ENCODE measurements at places on chromosomes 5 and 9.

GRCh38 chr5:135964670-135965320 lies 10.0 kb upstream of the LECT2 start:
- no peak for DNase-seq

- DNase-seq, result no peak
These were observed 60.1 kb downstream of the AMBP start for GRCh38 chr9:114017741-114018715.

DNA sequence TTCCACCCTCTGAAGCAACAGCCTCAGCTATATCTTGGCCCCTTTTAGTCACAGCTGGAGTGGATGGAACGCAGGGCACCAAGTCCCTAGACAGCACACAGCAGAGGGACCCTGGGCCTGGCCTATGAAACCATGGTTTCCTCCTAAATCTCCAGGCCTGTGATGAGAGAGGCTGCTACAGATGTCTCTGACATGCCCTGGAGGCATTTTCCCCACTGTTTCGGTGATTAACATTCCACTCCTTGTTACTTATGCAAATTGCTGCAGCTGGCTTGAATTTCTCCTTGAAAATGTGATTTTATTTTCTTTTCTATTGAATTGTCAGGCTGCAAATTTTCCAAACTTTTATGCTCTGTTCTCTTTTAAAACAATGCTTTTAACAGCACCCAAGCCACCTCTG lies 384.8 kb downstream of the PRR16 start:
- DNase-seq, result no peak

DNA sequence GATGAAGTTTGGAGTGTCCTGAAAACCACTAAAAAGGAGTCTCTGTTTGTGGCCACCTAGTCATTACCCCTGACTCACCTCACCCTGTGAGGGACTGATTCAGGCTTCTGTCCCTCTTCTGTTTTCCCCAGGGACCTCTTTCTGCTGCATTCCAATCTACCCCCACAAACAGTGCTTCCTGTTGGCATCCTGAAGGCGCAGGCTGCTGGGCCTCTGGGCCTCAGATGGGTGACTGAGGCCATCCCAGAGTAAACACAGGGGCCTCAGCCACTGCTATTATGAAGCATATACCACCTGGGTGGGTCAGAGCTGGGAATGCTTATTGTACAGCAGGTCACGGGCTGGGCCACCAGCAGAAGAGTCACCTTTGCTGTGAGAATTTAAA lies 20.0 kb downstream of the MORN5 start:
- no peak for DNase-seq

GRCh38 chr5:156914371-156914737 lies 48.7 kb downstream of the TIMD4 start:
- no peak for DNase-seq

DNA sequence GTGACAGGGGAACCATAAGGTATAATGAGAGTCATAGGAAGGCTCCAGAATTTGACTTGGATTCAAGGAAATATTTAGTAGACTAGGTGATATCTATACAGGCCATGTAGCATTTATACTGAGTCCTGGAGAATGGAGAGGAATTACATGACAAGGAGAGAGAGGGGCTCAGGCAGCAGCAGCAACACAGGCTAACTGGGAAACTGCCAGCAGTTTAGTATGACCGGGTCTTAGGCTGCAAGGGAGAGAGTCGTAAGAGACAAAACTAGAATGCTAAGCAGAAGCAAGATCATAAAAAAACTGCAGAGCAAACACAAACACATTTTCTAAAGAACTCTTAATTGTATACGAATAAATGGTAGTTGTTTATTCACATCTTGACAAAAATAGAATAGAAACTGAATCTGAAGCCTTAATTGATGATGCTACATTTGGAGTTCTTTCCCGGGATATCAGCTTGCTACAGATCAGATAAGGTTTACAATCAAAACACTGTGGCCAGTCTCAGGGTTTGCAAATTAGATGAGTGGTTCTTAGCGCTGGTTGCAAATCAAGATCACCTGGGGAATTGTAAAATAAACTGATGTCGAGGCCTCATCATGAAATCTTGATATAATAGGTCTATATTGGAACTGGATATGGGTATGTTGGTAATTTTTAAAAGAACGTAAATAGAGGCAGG lies 480.0 kb upstream of the C9orf72 start:
- no peak for DNase-seq

DNA sequence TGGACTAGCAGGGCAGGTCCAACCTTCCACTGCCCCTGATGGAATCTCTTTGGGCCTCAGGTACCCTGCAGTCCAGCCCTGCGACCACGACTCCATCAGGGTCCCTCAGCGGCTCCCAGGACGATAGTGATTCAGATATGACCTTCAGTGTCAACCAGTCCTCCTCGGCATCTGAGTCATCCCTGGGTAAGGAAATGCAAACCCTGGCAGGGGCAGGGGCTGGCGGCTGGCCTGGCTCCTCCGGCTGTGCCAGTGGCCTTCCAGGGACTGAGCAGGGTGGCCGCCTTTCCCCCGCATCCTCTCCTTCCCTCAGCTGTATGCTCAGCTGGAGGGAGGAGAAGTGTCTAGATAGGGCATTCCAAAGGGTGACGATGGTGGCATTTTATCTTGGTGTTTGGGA lies 45.0 kb downstream of the NEURL1B start:
- DNase-seq, result no peak

- DNase-seq, result no peak
These were observed 100.3 kb downstream of the MUSK start for GRCh38 chr9:110768886-110769285.

GRCh38 chr9:126383406-126384046 lies 56.9 kb downstream of the MVB12B start:
- DNase-seq, result no peak

DNA sequence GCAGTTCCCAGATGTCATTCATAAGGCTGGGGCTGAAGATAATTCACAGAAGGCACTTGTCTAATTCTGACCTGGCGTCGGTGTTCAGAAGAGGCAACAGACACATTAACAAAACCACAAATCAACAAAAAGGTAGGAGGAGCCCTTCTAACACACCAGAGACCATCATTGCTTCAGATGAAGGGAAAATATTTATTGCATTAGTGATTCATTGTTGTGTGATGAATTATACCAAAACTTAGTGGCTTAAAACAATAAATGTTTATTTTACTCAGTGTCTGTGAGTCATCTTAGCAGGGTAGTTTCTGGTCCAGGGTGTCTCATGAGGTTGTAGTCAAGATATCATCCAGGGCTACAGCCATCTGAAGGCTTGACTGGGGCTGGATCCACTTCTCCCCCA lies 91.3 kb upstream of the KIF2A start:
- DNase-seq, result no peak

- DNase-seq, result no peak
These were observed 58.8 kb downstream of the OLFM1 start for GRCh38 chr9:135146241-135146640.

DNA sequence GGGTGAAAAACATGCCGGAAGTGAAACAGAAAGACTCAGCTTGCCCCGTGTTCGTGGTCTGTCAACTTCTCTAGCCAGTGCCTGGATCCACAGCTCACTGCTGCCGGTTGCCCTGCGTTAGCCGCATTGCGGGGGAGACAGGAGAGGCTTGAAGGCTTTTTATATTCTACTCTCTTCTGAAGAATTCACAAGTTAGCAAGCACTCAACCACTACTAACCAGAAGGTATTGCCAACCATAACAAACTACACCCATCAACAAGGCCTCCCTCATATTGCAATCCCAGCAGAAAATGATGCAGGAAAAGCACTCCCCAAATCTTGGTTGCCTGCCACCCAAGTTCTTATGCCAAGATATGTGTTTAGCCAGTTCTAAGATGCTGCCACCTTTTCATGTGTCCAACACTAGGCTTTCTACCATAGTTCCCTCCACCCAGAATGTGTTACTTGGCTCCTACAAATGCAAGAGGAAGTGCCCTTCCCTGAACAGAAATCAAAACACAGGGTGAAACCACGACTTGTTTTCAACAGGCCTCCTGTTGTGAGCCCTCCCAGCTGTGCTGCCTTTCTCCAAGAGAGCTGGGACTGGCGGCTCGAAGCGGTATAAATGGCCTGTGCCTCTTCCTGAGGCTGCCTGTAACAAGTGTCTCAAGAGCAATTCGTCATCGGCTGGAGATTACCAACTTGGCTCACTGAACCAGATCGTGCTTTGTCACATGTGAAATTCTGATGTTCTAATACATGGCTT lies 129.0 kb downstream of the SNX18 start:
- DNase-seq, result no peak

DNA sequence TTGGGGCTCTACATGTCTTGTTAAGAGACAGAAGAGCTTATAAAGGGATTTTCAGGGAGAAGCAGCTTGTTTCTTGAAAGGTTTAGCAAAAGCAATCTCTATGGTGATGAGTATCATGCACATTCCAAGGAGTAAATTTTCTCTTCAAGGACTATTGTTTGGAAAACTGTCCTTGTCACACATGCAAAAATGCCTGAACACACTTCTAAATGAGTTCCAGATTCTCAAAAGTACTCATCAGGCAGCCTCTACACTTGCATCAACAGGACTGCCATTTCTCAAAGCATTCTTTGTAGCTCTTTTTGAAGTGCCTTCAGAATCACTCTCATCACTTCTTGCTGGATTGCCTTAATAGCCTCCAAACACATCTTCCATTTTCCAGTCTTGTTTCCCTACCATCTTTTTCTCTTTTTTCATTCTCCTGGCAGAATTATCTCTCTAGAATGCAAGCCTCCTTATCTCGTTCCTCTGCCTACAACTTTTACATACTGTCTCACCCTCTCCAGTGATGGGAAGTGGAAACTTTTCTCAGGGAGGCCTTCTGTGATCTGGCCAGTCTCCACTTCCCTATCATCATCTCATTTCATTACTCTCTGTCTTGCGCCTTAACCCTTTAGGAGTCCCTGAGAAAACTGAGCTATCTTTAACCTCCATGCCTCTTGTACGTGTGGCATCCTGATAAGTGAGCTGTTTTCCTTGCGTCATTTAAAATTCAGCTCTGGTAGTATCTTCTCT lies 631.5 kb upstream of the TLE4 start:
- no peak for DNase-seq

- DNase-seq, result no peak
These were observed 17.4 kb upstream of the ZCCHC9 start for GRCh38 chr5:81283976-81284375.

DNA sequence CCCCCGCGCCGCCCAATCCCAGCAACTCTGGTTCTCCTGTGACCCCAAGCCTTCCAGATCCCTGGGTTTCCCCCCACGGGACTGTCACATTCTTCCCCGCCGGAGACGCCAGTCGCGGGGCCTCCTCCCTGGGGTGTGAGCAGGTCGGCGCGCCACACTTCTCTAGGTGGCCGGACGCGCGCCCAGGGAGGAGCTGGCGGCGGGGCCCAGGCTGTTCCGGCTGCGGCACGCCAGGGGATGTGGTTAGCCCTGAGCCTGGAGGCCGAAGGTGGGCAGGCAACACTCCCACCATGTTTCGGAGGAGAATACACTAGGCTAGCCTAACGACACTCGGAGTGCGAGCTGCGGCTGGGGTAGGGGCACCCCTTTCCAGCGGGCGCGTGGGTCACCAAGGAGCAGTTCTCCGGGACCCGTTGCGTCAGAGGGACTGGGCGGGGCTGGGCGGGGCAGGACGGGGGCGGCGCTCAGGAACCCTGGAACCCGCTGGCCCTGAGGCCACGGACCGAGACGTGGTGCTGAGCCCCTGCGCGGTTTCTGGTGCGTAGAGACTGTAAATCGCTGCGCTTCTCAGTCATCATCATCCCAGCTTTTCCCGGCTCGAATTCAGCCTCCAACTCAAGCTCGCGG lies at the start of gene SLC27A6:
SLC27A6 (plus strand) TSS at position 478 of the 627 bp plus-strand sequence. CDS start 650 bp downstream, outside the sequence.
- no peak for DNase-seq

DNA sequence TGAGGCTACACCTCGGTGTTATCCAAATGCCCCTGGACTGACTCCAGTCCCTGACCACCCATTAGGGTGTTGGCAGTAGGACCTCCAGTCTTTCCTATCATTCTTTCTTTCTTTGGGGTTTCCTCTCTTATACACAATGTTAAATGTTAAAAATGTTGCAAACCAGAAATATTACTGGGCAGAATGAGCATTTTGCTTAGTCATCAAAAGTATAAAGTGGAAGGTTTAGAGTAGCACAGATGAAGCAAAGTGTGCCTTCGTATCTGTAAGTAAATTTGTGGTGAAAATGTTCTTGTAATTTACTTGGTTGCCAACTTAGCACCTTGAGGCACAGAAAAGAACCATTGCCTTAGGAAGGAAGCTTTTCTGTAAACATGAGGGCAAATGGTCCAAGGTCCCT lies 21.7 kb upstream of the UNC13B start:
- DNase-seq, result no peak

- DNase-seq, result no peak
These were observed 28.9 kb downstream of the DCP2 start for GRCh38 chr5:113005454-113005853.

GRCh38 chr5:92969191-92969780 lies 611.7 kb downstream of the NR2F1-AS1 start:
- no peak for DNase-seq

GRCh38 chr9:89755821-89756220 lies 151.0 kb downstream of the GADD45G start:
- no peak for DNase-seq

DNA sequence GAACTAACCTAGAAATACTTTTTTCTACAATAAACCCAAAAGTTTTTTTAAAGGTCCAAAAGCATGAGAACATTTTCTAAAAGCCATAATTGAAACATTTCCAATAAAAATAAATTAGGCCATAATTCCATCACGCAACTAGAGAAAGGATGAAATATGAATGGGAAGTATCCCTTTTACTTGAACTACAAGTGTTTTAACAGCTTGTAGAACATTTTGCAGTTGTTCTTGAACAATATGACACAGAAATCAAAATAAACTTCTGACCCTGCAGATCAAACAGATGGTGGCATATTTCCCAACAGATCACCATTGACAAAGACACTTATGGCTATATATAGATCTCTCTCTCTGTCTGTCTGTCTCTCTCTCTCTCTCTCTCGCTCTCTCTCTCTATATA lies 624.4 kb downstream of the PSAT1 start:
- no peak for DNase-seq

DNA sequence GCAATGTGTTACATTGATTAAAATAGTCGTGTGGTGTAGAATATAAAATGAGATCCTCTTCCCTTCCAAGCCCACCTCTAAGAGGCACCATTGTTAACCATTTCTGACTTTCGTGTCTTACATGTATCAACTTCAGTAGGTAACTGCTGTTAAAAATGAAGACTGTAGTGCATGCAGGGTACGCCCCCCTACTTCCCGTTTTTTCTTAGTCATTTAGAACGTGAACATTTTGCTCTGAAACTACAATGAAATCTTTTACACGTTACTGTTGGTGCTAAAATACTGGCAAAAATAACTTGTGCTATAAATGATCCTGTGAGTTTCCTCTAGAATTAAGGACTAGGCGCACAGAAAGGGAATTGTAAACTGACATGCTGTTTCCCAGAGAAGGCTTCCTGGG lies 41.5 kb downstream of the WNK2 start:
- DNase-seq, result no peak

DNA sequence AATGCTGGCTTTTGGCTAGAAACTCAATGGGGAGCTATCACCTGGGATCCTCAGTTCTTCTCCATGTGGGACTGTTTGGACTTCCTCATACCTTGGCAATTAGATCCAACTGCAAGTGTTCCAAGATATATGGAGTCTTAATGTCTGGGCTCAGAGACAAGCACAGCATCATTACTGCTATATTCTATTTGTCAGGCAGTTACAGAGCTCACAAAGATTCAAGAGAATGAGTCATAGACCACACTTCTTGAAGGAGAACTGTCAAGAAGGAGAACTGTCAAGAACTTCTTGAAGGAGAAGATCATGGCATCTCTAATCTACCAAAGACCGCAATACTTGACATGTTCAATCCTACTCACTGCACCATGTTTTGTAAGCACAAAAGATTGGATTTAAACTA lies 106.8 kb upstream of the NREP start:
- DNase-seq, result no peak

- no peak for DNase-seq
These were observed 78.4 kb upstream of the ITGA1 start for GRCh38 chr5:52709167-52709925.

All from stimulated activated CD4-positive, alpha-beta T cell treated with anti-CD3 and anti-CD28 coated beads, Interleukin-1b, Interleukin-23, amount 100 ng/mL, for 1 hour (primary cell).